ENCODE measurements at places on chromosomes 3 and 15.

DNA sequence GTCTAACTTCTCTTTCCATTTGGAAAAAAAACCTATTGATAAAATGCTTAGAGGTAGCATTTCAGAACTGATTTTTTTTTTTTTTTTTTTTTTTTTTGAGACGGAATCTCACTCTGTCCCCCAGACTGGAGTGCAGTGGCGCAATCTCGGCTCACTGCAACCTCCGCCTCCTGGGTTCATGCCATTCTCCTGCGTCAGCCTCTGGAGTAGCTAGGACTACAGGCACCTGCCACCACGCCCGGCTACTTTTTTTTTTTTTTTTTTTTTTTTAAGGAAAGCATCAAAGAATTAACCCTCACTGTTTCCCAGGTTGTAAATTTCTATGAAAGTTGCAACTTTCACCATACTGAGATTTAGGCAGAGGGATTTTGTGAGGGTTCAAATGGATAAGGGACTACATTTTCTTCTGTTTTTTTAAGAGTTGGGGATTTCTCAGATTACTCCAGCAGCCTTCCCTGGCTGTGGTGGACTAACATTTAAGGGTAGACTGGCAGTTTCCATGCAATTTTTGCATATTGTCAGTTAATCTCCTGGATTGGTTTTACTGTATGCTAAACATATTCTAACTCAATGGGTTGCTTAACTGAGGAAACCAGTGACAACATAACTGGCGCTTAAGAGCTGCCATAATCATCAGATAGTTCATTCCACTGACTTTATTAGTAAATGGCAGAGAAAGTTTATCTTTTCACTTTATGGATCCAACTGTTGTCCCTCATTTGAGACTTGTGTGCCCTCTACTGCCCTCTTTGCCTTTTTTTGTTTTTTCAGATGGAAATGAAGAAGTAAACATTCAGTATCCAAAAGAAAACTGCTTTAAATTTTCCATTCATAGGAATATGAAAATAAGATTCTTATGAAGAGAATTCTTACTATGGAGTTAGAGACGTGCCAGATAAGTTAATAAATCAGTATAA is 93.7 kb downstream of the NPTN start:
- DNase-seq, result no peak

GRCh38 chr3:52176951-52177700 is 20.8 kb upstream of the ALAS1 start:
- DNase-seq, result no peak

- DNase-seq, result no peak
These were observed 7.1 kb upstream of the FLNB start for GRCh38 chr3:58001086-58001467.

GRCh38 chr3:159711560-159712333 is 276.9 kb upstream of the IL12A start:
- no peak for DNase-seq

DNA sequence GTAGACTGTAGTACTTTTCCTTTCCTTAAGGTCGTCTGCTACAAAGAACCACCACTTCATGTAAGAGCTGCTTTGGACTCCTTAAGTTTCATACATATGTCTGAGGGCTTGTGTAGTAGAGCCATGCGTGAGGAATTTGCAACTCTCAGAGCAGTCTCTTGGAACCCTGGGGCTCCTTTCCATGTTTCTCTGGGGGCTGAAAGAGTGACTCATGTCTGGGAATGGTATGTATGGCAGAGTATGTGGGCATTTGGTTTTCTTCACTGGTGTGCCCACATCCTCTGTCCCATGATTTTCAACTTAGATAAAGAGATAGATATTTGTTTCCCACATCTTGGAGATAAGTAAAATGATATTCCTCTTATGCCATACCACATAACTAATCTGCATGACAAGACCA is 20.6 kb upstream of the RBM5 start:
- no peak for DNase-seq

All from activated CD8-positive, alpha-beta memory T cell treated with anti-CD3 and anti-CD28 coated beads for 1 hour (primary cell).